ENCODE measurements at places on chromosomes 7 and 10.

GRCh38 chr10:77296534-77297392, 340.8 kb downstream of the KCNMA1 start:
- H3K27me3 ChIP-seq = no peaks in the 10 kb centered on the region
- no peaks in the 10 kb centered on the region for H3K4me1 ChIP-seq
- H3K4me3 ChIP-seq = no peak overlapping the region
- peak overlapping the region; percentile 48 for H3K27ac ChIP-seq
- no peaks in the 10 kb centered on the region for H3K36me3 ChIP-seq

DNA sequence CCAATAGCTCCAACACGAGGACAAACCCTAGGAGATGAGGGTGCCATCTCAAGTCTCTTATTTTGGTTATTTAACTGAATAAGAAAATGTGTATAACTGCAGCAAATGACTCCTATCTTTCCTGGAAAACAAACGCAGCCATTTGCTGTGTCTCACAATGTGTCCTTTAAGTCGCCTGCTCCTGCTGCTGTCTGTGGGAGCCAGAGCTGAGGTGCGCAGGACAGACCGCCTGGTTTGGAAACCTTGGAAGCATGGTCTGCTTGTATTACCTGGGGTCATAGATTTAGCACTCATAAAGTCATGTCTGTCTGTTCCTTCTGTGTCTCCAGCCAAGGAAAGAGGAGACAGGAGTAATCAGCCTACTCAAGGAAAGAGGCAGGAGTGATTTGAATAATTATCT, 760.2 kb downstream of the GRID1 start:
- H3K4me3 ChIP-seq = no peak overlapping the region
- DNase-seq = no peak
- H3K27ac ChIP-seq = no peak overlapping the region

- no peak overlapping the region for H3K27ac ChIP-seq
- no peaks in the 10 kb centered on the region for H3K36me3 ChIP-seq
- no peak for DNase-seq
- no peaks in the 10 kb centered on the region for H3K27me3 ChIP-seq
Measured at GRCh38 chr10:119713744-119714483, 11.9 kb upstream of the INPP5F start.

GRCh38 chr7:50667338-50667737, 102.1 kb upstream of the DDC start:
- H3K4me3 ChIP-seq = no peak overlapping the region
- peak; percentile 57 for DNase-seq
- H3K4me1 ChIP-seq = no peaks in the 10 kb centered on the region
- no peaks in the 10 kb centered on the region for H3K36me3 ChIP-seq
- no peaks in the 10 kb centered on the region for H3K27me3 ChIP-seq

DNA sequence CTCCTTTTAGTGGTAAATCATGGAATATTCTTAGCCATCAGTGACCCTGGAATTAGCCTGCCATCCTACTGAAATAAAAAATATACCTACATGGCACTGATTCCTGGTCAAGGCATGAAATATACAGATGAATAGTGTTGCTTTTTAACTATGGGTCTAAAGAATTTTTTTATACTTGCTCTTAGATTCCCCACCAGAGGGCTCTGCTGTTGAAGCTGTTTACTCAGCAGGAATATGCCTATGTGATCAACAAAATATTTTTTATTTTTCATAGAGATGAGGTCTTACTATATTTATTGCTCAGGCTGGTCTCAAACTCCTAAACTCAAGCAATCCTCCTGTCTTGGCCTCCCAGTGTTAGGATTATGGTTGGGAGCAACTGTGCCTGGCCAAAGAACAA, 13.5 kb downstream of the ZC3HC1 start:
- no peak overlapping the region for H3K4me3 ChIP-seq
- no peak overlapping the region for H3K27ac ChIP-seq
- H3K27me3 ChIP-seq = no peaks in the 10 kb centered on the region

GRCh38 chr7:103951311-103951710, 38.1 kb downstream of the RELN start:
- H3K4me3 ChIP-seq = no peak overlapping the region
- no peaks in the 10 kb centered on the region for H3K4me1 ChIP-seq
- no peak for DNase-seq
- no peaks in the 10 kb centered on the region for H3K27me3 ChIP-seq
- no peaks in the 10 kb centered on the region for H3K36me3 ChIP-seq

DNA sequence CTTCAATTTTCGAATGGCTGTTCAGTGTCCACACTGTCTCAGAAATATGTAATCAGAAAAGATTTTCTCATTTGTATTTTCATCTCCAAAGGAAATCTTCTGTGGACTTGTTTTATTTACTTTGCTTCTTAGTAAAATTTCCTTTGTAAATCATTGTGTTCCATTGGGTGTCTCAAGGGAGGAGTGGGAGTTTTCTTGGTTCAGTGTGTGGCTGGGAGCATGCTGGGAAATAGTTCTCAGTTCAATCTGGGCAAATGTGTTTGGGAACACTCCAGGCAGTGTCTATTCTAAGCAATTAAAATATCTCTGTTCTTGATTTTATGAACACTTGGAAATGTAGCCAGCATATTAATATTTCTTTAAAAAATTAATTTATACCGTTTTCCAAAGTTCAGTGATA, 1019.8 kb downstream of the CNTNAP2 start:
- H3K4me1 ChIP-seq = no peaks in the 10 kb centered on the region
- no peak for DNase-seq
- no peaks in the 10 kb centered on the region for H3K27me3 ChIP-seq
- H3K4me3 ChIP-seq = no peak overlapping the region
- H3K27ac ChIP-seq = no peak overlapping the region
- no peaks in the 10 kb centered on the region for H3K36me3 ChIP-seq

DNA sequence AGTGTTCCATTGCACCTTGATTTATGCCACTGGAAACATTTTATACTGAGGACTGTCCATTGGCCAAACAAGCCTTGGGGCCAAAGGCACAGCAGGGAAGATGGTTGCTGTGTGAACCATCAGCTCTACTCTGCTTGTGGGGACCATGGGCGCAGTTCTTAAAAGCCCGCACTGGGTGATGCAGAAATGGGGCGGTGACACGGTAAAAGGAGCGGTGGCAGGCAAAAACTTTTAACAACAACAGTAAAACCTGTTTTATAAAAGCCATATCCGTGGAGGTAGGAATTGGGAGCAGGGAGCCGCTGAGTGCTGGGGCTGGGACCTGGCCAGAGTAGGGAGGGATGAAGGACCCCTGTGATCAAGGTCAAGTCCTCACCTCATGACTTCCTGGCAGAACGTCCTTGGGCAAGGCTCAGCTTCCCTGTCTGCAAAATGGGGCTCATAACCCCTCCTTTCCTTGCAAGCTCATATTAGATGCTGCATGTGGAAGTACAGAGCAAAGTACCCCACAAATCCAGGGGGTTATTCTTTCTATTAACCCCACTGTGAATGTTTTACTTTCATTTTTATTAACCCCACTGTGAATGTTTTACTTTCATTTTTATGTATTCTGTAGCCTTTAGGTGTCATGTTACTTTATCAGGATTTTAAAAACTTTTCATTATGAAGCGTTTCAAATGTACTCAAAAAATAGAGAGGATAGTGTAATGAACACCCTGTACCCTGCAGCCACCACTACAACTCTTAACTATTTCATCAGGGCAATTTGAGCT, 78.3 kb downstream of the GRK5 start:
- H3K4me3 ChIP-seq = no peak overlapping the region
- H3K27me3 ChIP-seq = no peaks in the 10 kb centered on the region
- peaks cover 27% of the 10 kb centered on the region for H3K4me1 ChIP-seq
- DNase-seq = no peak

DNA sequence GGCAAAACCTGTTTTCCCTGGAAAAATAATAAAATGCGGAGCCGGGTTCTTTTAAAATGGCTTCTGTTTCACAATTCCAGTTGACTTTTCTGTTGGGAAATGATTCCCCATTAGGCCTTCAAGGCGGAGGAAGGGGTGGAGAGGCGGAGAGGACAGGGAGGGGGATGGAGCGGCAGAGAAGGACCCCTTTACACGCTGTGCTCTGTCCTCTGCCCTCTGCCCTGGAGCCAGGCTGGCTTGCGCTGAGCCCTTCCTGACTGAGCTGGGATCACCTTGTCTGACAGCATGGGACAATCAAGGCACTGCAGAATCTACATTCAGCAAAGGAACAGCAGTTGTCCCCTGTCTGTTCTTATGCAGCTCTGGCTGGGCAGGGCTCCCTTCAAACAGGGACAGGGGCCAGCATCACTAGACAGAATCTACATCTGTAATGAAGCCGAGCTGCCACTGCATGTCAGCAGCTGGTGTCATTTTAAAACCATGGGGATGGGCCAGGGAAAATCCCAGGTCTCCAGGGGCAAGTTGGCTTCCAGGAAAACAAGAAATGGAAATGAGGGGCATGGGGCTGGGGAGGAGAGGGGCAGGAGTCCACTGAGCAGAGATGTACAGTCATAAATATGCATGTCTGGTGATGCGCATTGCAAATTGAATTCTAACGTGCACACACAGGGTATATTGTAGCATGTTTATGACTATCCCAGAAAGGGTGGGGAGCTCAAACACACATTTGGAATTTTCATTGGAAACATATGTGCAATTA, 120.0 kb downstream of the MKX start:
- H3K4me1 ChIP-seq = no peaks in the 10 kb centered on the region
- H3K27ac ChIP-seq = no peak overlapping the region
- no peaks in the 10 kb centered on the region for H3K27me3 ChIP-seq

GRCh38 chr10:30782157-30782536, 152.6 kb upstream of the LYZL2 start:
- no peaks in the 10 kb centered on the region for H3K27me3 ChIP-seq
- H3K4me1 ChIP-seq = no peaks in the 10 kb centered on the region
- no peak for DNase-seq

GRCh38 chr7:77282897-77283296, 83.3 kb upstream of the FGL2 start:
- no peaks in the 10 kb centered on the region for H3K27me3 ChIP-seq
- H3K4me3 ChIP-seq = no peak overlapping the region
- no peak overlapping the region for H3K27ac ChIP-seq

DNA sequence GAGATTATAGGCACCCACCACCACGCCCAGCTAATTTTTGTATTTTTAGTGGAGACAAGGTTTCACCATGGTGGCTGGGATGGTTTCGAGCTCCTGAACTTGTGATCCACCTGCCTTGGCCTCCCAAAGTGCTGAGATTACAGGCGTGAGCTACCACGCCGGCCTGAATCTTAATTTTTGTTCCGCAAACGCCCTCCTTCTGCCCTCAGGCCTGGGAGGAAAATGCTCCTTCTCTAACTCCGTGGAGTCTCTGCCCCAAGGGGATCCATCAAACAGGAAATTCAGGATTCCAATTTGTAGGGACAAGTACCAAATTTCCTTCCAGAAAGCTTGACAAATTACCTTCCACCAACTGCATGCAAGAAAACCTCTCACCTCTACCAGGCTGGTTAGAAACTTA, 43.2 kb downstream of the RBAK start:
- DNase-seq = no peak
- no peak overlapping the region for H3K27ac ChIP-seq
- H3K36me3 ChIP-seq = no peaks in the 10 kb centered on the region
- peaks cover 3% of the 10 kb centered on the region for H3K4me1 ChIP-seq

- H3K4me3 ChIP-seq = no peak overlapping the region
- no peaks in the 10 kb centered on the region for H3K4me1 ChIP-seq
- no peak for DNase-seq
- H3K27ac ChIP-seq = no peak overlapping the region
- H3K36me3 ChIP-seq = no peaks in the 10 kb centered on the region
Measured at GRCh38 chr10:5014936-5015335, 11.3 kb upstream of the AKR1C2 start.

DNA sequence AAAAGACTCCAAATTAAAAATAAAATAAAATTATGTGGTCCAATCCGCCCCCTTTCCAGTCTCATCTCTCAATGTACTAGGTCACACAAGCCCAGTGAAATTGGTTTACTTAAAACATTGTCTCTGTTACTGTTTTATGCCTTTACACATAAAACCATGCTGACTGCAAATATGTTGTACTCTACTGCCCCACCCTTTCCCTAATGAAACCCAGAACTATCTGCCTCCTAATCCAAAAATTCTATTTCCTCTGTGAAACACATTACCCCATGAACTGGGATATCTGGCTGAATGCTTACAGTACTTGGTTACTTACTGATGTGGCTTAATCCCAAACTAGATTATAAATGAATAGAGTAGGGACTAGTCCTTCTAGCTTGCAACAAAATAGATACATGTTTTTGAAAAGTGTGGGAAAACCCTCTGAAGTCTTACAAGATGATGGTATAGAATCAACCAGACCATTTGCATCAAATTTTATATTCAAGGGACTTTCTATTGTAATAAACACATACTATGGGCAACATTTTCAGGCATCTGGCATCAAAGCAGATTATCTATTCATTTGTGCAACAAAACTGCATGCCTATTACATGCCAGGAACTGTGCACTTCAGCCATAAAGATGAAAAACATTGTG, 10.0 kb upstream of the KMT2E start:
- H3K4me1 ChIP-seq = no peaks in the 10 kb centered on the region
- H3K27me3 ChIP-seq = no peaks in the 10 kb centered on the region
- H3K27ac ChIP-seq = peak overlapping the region; percentile 81
- H3K4me3 ChIP-seq = peak overlapping the region; percentile 18

GRCh38 chr10:42924484-42924883, 141.9 kb downstream of the BMS1 start:
- no peaks in the 10 kb centered on the region for H3K36me3 ChIP-seq
- H3K4me3 ChIP-seq = no peak overlapping the region
- no peak for DNase-seq
- no peak overlapping the region for H3K27ac ChIP-seq
- H3K27me3 ChIP-seq = no peaks in the 10 kb centered on the region

DNA sequence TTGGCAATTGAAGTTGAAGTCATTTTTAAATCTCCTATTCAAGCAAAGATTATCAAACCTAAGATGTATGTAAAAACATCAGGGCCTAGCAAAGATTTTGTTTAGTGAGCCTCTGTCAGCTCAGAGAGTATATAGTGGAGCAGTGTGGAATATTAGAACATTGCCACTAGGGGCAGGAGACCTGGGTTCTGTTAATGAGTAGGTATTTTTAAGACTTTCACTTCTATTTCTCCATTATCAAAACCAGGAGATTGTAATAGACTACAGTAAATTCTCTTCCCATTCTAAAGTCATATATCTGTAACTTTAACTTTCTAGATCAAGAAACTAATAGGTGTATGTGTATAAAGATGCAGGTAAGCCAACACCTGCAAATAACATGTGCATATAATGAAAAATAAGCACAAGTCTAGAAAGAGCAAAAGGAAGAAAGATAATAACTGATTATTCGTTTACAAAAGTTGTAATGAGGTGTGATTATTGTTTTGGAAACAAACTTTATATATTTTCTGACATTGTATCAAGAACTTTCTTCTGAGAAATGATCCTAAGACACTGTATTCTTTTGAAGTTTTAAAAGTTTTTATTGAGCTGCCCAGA, 64.4 kb downstream of the KCND2 start:
- DNase-seq = no peak
- no peaks in the 10 kb centered on the region for H3K36me3 ChIP-seq
- H3K4me3 ChIP-seq = no peak overlapping the region
- no peak overlapping the region for H3K27ac ChIP-seq
- no peaks in the 10 kb centered on the region for H3K4me1 ChIP-seq
- no peaks in the 10 kb centered on the region for H3K27me3 ChIP-seq

Measured in uterus (tissue), 4 donors.